ENCODE measurements at places on chromosomes 1 and 21.

DNA sequence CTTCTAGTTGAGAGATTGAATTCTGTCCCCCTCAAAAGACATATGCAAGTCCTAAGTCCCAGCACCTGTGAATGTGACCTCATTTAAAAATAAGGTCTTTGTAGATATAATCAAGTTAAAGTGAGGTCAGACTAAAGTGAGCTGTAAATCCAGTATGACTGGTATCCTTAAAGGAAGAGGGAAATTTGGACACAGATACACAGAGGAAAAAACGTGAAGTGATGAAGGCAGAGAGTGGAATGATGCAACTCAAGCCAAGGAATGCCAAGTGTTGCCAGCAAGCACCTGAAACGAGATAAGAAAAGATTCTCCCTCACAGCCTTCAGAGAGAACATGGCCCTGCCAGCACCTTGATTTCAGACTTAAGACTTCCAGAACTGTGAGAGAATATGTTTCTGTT lies 444.7 kb upstream of the VAMP3 start:
- no peak for DNase-seq

GRCh38 chr1:245715970-245716369 lies 561.2 kb downstream of the KIF26B start:
- no peak for DNase-seq

DNA sequence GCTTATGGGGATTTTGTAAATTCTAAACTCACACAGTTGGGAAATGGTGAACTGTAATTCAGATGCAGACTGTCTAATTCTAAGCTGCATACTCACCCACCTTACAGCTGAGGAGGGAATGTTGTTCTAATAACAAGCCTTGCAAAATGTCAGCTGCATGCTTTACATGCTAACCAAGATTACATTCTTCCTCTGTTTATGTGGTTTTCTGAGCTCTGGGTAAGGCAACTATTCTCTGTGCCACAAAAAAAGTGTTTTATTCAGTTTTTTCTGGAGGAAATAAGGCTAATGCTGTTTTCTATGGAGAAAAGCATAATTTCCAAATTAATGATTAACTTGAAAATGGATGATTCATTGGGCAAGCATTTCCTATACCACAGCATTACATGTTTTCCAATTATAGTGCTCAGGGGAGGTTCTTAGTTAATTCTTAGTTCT lies 64.9 kb downstream of the RGS13 start:
- no peak for DNase-seq

DNA sequence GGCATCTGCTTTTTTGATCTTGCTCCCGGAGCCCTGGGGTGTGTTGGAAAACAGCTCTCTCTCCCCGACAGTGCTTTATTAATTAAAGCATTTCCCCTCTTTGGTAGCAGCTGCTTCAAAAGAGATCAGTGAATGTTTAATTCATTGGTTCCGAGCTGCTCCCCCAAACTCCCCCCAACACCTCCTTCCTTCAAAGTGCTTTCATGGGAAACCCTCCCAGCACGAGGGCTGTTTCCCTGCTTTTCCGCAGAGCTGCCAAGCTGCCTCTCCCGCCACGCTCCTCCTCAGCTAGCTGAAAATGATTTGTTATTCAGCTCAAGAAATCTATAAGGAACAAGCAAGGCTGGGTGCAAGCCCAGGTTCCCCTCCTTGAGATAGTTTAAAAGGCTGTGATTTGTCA lies 40.0 kb upstream of the DISP3 start:
- DNase-seq = no peak

- DNase-seq = no peak
Observed at GRCh38 chr21:31888936-31889371, 16.1 kb downstream of the HUNK start.

- no peak for DNase-seq
Observed at GRCh38 chr1:40703316-40703715, 11.8 kb downstream of the NFYC start.

DNA sequence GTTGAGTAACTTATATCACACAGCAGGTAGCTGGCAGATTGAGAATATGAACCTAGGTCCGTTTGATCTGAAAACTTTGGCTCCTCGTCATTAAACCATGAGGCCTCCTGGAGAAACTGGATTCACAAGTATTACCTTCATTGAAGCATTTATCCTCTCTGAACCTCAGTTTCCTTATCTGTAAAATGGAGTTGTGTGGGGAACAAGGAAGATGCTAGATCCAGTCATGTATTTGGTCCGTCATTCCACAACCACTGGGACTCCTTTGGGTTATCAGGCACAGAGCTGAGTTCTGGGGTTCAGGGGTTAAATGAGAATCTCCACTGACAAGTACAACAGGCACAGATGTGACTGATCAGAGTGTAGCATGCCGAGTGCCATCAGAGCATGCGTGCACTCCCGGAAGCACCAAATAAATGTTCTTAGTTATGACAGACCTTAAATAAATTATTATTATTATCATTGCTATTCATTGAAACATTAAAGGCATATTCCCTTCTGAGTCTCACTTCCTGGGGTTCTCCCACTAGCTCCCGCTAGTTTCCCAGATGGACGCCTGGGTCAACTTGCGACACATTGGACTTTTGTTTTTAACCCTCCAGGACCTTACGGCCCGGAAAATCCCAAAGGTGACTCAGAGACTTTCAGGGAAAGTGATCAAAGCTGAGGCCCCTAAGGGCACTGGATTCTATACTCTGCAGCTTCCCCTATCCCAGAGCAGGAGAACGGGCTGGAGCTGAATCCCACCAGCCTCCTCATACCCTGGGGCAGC lies 130.6 kb downstream of the PLPP3 start:
- no peak for DNase-seq

DNA sequence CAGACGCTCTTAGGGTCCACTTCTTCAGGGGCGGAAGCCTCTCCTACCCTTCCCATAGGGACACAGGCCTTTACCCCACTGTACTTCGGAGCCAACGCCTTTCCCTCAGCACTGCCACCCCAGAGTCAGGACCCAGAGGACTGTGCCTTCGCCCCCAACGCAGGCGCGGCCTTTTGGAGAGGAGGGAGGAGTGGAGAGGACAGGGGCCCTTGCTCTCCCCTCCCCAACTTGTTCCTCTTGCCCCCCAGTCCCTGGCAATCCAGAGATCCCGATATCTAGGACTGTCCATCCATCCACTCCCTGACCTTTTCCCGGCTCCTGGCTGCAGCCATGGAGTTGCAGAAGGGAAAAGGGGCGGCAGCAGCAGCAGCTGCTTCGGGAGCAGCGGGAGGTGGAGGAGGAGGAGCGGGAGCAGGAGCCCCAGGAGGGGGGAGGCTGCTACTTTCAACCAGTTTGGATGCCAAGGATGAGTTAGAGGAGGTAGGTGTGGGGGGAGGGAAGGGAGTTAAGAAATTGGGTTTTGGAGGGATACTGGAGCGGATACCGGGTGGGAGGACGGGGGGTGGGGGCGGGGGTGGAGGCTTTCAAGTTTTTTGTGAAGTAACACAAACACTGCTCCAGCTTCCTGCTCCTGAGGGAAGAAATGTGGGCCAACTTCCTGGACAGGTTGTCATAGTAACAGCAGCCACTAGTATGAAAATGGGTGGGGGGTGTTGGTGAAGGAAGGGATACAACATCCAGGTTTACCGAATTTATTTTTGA lies 636 bp downstream of the INTS3 start:
- DNase-seq = peak; percentile 82

- no peak for DNase-seq
Observed at GRCh38 chr21:27244776-27245175, 277.9 kb upstream of the ADAMTS5 start.

GRCh38 chr1:206770531-206771337 lies at the start of gene IL19:
Gene IL19, plus strand, starts transcription at chr1:206770773. Its CDS starts 65,890 bp downstream, at chr1:206836663.
- no peak for DNase-seq

DNA sequence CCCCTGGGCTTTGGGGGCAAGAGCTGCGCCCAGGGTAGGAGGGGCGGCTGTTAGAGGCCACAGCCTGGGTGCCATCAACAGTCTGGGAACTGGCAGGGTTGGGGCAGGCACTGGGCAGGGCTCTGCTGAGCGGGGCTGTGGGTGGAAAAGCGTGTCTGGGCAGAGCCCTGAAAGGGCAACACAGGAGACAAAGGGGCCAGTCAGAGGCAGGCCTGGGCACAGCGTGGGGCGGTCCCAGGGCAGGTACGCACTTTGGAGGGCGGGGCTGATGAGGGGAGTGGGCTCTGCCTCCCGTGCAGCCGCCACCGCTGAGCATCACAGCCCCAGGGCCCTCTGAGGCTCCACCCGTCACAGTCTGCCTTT lies 13.9 kb downstream of the CELSR2 start:
- DNase-seq = no peak

DNA sequence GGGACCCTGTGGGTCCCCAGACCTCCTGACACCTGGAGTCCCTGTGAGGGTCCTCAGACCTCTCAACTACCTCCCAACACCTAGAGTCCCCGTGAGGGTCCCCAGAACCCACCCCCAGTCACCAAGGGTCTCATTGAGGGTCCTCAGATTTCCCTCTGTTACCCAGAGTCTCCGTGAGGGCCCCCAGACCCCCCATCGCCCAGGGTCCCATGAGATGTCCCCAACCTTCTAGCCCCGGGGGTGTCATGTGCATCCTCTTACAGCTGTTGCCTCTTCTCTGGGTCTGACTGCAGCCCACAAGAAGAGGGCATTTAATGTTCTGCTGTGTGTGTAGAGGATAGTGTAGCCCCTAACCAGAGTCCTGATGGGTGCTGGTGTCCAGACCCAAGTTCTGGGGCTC lies 2.0 kb upstream of the GJC2 start:
- DNase-seq = no peak

GRCh38 chr1:20873311-20873710 lies 86.2 kb upstream of the HP1BP3 start:
- no peak for DNase-seq

- no peak for DNase-seq
Observed at GRCh38 chr1:51671527-51672325, 54.8 kb downstream of the OSBPL9 start.

DNA sequence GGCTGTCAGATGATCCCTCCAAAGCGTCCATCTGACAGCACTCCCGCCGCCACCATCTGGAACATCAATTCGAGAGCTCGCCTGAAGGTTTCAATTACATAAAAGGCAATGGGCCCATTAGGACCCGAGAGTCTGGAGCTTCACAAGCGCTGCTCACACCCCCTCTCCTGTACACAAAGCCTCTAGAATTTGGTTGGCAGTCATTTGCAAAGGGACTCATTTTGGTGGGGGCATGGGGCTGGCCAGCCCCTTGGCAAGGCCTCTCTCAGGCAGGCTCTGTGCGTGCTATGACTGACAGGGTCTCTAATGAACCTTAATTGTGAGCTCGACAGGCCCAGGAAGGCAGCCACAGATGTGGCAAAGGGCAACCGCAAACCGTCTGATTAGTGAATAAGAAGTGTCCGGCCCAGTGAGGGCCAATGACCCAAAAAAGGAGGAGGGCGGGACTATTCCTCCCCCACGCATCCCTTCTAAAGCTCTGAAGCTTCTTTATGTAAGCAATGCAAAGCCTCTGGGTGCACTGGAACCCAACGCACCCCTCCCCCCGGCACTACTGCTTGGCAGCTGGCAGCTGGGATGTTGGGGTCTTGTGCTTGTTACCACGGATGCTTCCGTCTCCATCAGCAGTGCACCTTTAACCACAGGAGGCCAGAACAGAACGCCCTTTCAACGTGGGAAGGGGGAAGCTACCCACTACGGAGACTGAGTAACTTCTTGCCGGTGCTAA lies 79.4 kb downstream of the CAPZB start:
- peak; percentile 87 for DNase-seq

- DNase-seq = no peak
Observed at GRCh38 chr1:61981870-61982660, 212.6 kb upstream of the L1TD1 start.

DNA sequence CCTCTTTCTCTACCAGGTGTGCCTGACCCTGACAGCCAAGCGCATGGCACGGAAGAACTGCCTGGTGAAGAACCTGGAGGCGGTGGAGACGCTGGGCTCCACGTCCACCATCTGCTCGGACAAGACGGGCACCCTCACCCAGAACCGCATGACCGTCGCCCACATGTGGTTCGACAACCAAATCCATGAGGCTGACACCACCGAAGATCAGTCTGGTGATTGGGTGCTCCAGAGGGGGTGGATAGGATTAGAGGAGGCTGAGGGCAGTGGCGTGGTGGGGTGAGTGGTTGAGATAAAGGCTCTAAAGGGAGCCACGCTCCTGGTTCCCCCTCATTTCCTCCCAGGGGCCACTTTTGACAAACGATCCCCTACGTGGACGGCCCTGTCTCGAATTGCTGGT lies 13.1 kb downstream of the ATP1A2 start:
- no peak for DNase-seq

GRCh38 chr21:42523941-42524340 lies 10.3 kb downstream of the SLC37A1 start:
- DNase-seq = no peak

GRCh38 chr1:226738995-226739695 lies at the start of gene ITPKB:
Gene ITPKB, minus strand, starts transcription at chr1:226739282. Its CDS starts 1,824 bp downstream, at chr1:226737458.
- peak; percentile 82 for DNase-seq

- DNase-seq = no peak
Observed at GRCh38 chr1:232238009-232238408, 391.9 kb downstream of the SIPA1L2 start.

DNA sequence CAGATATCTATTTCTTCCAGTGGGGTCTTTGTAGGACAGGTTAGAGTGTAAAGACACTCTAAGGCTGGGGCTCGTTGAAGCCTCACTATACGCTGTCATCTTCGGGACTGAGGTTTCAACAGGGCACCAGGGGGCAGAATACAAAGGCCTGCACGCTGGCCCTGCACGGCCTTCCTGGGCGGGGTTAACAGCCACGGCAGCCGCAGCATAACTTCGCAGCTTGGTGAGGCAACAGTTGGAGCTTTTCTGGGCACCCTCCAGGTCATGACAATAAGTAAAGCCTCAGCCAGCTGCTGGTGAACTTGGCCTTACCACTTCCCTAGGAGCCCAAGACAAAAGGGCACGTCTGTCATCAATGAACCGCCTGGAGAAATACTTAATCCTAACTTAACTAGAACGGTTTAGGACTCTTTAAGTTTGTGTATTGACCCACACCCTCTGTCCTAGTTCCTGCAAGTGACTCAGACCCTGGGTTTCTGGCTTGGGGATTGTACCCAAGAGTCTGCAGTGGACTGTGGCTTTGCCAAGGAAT lies 2.3 kb upstream of the RUNX1 start:
- DNase-seq = peak; percentile 83

DNA sequence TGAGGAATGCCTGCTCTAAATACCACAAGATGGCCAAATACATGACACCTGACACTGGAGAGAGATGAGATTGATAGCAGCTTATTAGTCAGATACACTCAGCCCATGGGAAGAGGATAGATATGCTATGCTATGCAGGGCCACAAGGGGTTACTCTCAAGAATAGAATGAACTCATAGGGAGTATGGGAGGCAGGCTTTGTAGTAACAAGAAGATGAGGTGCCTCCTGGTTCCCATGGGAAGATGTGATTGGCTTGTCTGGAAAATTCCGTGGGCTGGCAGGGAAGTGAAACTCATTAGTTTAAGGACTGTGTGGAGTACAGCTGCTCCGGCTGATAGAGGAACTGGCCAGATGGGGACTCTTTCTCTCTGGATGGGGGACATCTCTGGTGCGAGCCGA lies 16.5 kb downstream of the CCDC30 start:
- no peak for DNase-seq

DNA sequence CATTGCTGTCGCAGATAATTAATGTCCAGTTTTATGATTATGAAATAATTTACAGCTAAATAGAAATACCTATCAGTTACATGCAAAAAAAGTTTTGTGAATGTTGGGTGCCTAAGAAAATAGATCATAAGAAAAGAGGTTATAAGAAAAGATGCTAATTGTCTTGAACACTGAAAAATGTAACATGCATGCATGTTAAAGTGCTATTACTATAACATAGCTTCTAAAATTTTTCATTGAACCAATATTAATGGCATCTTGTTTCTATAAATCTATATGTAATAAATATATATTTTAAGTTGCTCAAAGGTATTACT lies 35.5 kb upstream of the SCYL3 start:
- DNase-seq = no peak

Measured in right hindlimb (tissue), 1 donor.